ENCODE measurements at places on chromosomes 6 and 20.

- no peak for DNase-seq
Observed at GRCh38 chr6:37150314-37150713, 19.6 kb upstream of the PIM1 start.

GRCh38 chr6:85662251-85662650 is 19.6 kb upstream of the SYNCRIP start:
- DNase-seq: no peak

DNA sequence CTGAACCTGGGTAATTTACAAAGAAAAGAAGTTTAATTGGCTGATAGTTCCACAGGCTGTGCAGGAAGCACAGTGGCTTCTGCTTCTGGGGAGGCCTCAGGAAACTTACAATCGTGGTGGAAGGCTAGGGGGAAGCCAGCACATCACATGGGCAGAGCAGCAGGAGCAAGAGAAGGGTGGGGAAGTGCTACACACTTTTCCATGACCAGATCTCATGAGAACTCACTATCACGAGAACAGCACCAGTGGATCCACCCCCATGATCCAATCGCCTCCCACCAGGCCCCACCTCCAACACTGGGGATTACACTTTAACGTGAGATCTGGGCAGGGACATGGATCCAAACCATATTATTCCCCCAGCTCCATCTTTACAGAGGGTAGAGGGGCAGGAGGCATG is 166.4 kb downstream of the NFATC2 start:
- DNase-seq: no peak

GRCh38 chr6:36926708-36927513 is 27.6 kb upstream of the PI16 start:
- no peak for DNase-seq

- DNase-seq: no peak
Observed at GRCh38 chr6:85482206-85482904, 32.5 kb downstream of the NT5E start.

DNA sequence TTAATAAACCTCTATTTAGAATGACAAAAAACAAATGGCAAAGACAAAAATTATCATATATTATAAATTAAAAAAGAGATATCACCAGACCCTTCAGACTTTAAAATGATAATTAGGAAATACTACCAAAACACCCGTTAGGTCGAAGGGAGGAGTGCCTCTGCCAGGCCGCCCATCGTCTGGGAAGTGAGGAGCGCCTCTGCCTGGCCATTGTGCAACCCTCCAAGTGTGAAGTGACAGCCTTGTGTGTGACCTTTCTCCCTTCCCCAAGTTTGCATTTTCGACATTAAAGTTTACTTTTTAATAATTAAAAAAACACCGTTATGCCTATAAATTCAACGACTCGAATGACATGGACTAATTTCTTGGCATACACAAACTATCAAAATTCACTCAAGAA is 64.5 kb upstream of the TASP1 start:
- DNase-seq: no peak

- no peak for DNase-seq
Observed at GRCh38 chr6:159324596-159324995, 155.4 kb downstream of the FNDC1 start.

- DNase-seq: no peak
Observed at GRCh38 chr20:63005862-63006539, 763 bp downstream of the BHLHE23 start.

DNA sequence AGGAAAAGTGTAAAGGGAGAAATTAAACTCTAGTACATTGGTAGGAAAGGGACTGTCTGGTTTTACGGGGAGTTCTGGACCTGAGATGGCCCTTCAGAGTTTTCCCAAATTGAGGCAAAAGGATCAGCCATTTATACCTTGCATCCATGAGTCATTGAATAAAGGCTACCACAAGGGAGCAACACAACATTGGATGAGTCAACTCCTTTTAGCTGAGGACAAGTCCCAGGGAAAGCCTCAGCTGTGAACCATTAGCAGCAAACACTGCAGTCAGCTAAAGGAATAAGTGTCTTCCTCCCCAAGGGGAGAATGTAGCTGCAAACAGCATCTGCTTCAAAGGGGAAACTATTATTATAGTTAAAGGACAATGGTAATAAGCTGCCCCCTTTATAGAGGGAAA is 468.7 kb upstream of the ID4 start:
- DNase-seq: no peak

DNA sequence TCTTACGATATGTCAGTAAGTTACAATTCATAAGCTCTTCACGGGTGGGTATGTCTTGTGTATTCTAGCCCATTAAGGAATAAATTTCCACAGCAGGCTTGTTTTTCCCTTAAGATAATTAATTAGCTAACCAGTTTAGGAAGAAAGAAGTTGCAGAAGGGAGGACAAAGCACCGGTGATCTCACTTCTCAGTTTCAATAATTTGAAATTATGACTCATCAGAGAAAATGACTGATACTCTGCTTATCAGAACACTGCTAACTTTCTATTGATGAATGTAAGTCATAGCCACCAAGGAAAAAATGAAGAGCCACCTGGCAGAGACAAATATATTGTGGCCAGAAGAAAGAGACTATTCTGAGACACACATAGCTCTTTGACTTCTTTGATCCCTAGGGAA is 35.0 kb upstream of the ENTPD6 start:
- DNase-seq: no peak

- no peak for DNase-seq
Observed at GRCh38 chr6:75287424-75287823, 2.8 kb upstream of the TMEM30A start.

DNA sequence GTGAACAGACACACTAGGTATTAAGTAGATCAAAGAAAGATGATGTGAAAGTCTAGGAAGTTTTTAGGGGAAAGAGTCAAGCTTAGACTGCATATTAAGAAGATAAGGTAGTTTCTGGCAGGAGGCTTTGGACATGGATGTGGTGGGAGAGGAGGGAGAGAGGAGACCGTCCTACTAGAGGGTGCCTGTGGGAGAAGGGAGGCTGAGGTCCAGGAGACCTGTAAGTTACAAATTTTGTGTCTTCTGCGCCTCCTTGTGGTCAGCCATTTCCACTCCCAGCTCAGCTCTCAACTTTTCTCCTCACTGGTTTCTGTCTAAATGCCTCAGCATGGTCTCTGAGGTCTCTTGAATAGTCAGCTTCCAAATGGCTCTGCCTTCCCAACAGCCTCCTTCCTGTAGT is 193.5 kb downstream of the UNC5CL start:
- DNase-seq: peak; percentile 40

- DNase-seq: peak; percentile 31
Observed at GRCh38 chr20:10171864-10172751, 46.5 kb upstream of the SNAP25 start.

DNA sequence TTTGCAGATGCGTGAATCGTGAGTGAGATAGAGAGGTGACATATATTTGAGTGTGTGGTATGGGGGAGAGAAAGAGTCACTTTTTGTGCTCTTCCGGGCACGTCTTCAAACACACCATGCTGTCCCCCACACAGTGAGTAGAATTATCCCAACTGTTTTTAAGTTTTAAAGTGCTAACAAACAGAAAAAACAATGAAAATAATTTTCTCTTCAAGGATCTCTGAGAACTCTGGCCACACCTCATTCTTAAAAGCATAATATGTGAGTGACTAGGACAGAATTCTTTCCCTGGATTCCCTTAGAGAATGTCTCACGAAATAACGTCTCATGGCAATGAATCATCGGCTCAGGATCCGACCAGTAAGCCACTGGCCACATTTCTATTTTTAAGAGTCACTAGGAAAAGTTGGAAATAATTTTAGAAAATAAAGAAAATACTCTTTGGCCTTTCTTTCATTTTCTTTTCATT is 235.7 kb upstream of the ZNF217 start:
- DNase-seq: no peak

- no peak for DNase-seq
Observed at GRCh38 chr6:120198033-120198432, 848.5 kb upstream of the MAN1A1 start.

DNA sequence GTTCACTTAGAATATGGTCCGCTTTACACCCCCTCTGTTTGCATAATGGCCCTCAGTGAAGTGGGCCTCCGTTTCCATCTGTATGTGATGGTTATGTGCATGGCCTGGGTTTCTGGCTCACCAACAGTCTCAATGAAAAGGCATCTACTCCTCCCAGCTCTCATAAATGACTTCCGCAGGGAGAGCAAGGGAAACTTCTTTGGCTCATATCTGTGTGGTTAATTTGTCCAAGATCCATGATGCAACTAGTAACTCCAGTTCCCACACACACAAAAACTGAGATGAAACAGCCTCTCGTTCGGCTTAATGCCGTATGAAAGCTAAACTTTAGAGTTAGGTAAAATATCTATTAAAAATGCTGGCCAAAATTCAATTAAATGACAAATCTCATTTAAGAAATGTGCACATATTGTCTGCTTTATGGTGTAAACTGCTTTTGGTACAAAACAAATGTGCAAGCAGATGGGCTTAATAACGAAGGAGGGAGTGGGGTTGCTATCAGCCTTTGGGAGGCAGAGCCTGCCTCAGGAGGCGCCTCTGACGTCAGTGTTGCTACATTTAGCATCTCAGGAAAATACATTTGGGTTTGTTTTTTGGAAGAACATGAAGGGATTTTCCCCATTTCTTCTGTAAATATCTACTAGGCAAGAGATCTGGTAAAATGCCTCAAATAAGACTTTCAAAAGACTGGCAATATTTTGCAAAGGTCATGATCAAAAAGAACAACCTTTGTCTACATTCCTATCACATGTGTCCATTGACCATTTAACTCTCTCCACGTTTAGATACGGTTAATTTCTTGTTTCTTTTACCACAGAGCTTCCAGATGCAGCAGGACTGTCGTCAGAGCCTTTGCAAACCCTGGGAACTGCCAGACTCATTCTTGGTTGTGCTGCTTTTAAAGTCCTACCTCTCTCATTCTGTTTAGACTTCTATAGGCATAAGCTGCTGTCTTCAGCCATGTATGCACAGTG is 96.8 kb downstream of the ARMC2 start:
- DNase-seq: peak; percentile 76

DNA sequence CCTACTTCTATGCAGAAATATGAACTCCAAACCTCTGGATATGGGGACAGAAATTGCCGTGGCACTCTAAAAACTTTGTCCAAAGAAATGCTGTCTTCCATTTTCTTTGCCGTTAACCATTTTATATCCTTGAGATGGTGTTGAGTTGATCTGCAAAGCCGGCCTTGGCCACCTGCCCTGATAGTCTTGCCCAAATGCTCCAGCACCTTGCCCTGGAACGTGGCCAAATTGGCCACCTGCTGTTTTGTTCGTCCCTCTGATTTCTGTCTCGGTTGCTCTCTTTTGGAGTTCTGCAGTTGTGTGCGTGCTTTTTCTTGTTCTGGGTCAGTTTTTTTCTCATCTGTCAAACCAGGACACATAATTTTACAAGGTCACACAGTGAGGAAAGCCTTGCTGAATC is 239.7 kb upstream of the GMDS start:
- peak; percentile 56 for DNase-seq

GRCh38 chr20:53869466-53870258 is 200.7 kb downstream of the BCAS1 start:
- DNase-seq: no peak
